ENCODE measurements at places on chromosomes 12 and 14.

- no peak for DNase-seq
Observed at GRCh38 chr12:92089559-92089958, 56.1 kb downstream of the BTG1 start.

DNA sequence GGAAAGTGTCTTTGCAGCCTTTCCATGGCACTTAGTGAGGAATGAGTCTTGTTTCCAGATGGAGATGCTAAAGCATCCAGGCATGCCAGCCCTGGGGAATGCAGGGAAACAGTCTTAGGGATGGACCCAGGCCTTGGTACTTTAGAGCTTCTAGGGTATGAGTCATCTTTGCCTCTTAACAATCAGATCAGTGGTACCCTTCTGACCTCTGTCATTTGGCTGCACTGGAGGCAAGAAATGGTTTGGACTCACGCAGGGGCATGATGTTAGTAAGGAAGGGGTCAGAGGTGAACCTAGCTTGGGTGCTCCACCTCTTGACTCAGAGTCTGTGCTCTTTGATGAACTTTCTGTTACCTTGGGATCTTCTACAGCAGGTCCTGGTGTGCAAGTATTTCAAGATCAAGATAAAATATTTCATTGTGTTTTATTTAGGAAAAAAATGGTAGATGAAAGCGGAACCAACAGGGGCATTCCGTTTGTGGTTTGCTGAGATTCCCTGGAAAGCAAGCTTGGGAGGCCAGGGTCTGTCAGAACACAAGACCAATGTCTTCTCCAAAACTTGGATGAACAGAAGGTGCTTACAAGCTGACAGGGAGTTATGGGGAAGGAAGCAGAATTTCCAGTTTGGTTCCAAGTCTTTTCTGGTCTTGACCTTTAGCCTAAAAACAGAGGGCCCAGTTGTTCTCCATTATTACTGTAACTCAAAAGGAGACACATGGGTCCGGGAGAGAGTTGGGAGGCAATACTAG lies 216.2 kb downstream of the ZFP36L1 start:
- DNase-seq = no peak

- DNase-seq = no peak
Observed at GRCh38 chr14:27372771-27373170, 774.9 kb upstream of the NOVA1 start.

- DNase-seq = no peak
Observed at GRCh38 chr12:81962126-81962856, 203.1 kb upstream of the PPFIA2 start.

GRCh38 chr14:77603654-77604255 lies 12.7 kb downstream of the SPTLC2 start:
- DNase-seq = no peak

DNA sequence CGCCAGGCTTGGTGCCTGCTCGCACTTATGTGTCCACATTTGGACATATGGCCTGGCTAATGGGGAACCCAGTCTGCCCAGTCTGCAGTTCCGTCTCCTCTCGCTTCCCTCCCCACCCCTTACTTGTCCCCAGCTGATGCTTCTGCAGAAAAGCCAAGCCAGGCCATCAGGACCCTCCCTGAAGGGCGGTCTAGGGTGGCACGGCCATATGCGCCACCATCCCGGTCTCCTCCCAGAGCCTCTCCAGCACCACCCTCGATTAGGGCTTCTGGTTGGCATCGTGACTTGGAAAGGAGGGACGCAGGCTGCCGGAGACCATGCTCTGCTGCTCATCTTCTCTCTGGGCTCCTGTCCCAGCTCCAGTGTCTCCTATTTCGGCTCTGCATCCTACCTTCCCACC lies 54.6 kb downstream of the CALM1 start:
- DNase-seq = no peak

DNA sequence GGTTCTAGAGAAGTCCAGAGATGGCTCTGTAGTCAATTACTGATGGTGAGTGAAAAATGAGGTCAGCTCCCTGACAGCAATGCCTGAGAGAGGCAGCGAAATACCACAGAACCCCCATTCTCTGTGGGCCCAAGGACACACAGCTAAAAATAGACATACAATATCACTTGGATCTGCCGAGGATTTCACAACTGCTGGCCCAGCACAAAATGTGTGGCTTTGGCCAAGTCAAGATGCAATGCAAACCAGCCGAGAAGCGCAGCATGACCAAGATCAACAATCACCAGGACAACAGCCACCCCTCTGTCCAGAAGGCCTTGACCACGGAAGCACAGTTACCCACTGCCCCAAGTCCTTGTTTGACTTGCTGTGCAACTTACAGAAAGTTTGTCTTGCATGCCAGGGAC lies 52.2 kb downstream of the CKAP4 start:
- DNase-seq = peak; percentile 34

GRCh38 chr12:63036216-63036973 lies 101.4 kb upstream of the PPM1H start:
- no peak for DNase-seq

All from endodermal cell (in vitro differentiated cells).